ENCODE measurements at places on chromosomes 7 and 10.

DNA sequence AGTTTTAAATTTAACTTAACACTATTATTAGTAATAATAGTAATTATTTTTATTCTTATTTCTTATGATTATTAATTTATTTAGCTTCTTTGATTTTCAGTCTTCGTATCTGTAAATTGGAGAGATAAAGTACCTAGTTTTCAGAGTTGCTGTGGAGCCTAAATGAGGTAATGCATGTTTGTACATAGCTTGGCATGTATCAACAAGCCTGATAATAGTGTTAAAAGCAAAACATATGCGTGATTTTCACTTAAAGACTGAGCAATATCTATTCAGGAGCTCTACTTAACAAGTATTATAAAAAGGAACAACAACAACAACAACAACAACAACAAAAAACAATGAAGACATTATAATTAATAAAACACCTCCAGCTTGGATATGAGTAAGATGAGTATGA, 12.4 kb downstream of the CALCR start:
- no peak for DNase-seq

DNA sequence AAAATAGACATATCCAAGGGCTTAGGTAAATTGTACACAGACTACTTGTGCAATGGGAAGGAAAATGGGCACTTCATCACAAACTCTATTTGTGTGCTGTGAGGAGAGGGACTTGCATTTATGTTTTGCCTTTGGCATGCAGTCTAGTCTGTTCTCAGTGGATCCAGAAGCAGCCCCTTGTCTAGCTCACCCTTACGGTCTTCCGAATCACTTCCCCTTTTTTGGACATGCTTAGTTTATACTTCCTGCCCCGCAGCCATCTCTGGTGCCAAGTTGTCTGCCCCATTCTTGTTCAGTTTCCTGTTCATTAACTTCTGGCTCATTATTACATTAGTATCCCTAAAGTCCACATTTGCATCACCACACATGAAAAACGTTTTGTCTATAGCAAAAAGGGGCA, 161.6 kb downstream of the NRCAM start:
- DNase-seq = no peak

DNA sequence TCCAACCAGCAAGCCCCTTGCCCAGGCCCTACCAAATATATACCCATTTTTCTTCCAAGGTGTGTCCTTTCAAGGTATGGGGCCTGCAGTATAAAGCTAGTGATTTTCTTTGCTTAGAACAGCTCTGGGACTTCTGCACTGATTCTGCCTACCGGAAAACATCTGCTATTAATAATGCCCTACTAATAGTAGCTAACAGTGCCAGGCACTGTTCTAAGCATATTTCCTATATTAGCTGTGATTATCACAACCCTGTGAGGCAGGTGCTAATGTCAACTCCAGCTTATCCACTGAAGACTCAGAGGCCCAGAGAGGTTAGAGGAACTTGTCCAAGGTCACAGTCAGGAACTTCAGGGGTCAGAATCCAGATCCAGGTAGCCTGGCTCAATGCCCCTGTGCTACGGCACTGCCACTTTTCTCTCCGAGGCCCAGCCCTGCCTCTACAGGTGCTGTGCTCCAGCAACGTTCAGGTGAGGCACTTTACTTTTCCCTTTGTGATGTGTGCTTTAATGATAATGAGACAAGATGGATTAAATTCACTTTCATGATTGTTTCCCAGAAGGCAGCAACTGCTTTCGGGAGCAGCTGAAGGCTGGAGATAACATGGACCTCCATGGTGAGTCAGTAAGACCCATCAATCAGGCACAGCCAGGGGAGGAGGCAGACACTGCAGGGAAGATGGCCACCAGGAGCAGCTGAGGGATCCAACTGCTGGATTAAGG, 26.7 kb downstream of the TAS2R41 start:
- DNase-seq = no peak

GRCh38 chr7:121748546-121748945, 124.4 kb upstream of the PTPRZ1 start:
- DNase-seq = no peak

- no peak for DNase-seq
These were observed 3.7 kb downstream of the ELOVL3 start for GRCh38 chr10:102229810-102230263.

- no peak for DNase-seq
These were observed 86.3 kb downstream of the FGFR2 start for GRCh38 chr10:121511943-121512342.

DNA sequence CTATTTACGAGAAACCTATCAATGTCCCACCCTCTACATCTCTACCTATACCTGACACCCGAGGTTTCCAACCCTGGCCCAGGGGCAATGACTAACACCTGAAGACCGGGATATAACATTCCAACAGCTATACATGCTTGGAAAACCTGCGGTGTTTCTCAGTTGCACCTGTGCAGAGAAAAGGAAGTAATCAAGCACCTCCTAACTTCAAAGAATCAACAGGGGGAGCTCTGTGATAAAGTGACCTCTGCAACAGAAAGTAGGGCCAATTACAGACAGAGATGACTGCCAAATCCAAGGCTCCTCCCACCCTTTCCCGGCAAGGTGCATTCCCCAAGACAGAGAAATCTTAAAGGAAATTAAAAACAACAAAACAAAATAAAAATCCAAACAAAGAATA, 41.3 kb downstream of the CCDC6 start:
- no peak for DNase-seq

DNA sequence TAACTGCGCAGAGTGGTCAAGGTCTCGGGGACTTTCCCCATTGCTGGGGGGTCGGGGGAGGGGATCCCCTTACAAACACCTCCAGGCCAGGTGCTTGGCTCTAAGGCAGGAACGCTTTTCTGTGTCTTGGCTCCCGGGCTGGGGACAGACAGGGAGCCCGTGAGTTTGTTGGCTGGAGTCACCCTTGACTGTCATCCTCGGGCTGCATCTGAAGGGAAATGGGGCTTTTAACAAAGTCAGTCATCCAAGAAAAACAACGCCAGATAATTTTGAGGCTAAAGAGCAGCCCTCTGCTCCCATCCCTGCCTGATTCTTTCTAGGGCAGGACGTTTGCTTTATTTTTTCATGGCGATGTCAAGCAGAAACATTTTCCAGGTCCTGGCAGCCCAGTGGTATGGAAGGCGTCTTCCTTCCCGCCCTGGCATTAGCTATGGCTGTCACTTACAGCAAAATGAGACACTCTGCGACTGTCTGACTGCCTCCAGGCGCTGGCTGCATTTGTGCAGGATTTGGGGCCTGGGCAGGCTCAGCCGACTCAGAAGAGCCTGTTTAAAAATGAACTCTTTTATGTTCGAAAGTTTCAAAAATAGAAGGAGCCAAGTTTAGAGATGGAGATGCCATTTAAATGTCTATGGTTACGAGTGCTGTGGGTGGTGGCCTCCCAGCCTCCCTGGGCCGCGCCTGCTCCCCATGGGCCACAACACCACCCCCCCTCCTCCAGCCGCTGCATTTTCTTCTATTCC, 54.7 kb upstream of the TNS3 start:
- no peak for DNase-seq

GRCh38 chr10:95247200-95247880, 43.5 kb downstream of the PDLIM1 start:
- DNase-seq = no peak

- no peak for DNase-seq
These were observed 323.1 kb downstream of the TFEC start for GRCh38 chr7:115707258-115708012.

GRCh38 chr7:66297579-66297978, 92.4 kb downstream of the TPST1 start:
- DNase-seq = no peak

DNA sequence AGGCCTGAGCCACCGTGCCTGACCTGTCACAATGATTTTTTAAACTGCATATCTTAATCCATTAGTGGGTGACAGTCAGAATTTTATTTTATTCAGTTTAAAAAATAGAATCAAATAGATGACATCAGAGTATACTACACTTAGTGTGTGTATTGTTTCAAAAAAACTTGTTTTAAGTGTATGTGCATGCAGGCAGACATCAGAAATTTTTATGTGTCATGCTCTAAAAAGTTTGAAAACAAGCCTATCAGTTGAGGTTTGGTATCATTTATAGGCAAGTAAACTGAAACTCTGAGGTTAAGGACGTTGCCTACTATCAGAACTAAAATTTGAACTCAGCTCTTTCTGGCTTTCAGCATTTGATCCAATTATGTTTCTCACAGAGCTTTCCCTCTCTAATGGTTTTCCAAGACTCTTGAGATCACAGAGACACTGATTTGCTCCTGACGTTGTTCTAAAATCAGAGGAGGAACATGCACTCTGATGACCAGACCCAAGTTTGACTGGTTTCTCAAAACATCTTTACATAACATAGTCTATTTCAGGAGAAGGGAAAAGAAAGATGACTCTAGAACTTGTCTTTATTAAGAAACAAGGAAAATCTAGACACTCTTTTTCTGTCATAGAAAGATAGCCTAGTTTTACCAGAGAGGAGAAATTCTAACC, 188.6 kb downstream of the AUTS2 start:
- DNase-seq = no peak

- DNase-seq = no peak
These were observed 10.3 kb downstream of the MAFK start for GRCh38 chr7:1540776-1541271.

DNA sequence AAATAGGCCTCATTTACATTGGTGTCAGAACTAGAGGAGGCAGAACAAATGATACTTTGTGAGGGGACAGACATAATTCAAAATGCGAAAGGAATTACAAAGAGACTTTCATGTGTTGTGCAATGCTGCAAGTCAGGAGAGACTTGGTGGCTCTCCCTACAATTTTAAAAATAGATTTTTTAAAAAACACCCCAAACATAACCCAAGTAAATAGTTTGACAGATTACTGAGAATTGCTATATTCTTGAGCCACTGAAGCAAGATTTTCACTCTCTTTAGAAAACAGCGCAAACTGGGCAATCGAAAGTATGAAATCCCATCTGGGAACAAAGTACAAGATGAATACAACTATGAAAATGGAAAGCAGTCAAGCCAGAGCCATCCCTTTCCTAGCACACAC, 126.3 kb upstream of the NPY start:
- DNase-seq = no peak

- DNase-seq = no peak
These were observed 29.9 kb downstream of the SORBS1 start for GRCh38 chr10:95531058-95531809.

DNA sequence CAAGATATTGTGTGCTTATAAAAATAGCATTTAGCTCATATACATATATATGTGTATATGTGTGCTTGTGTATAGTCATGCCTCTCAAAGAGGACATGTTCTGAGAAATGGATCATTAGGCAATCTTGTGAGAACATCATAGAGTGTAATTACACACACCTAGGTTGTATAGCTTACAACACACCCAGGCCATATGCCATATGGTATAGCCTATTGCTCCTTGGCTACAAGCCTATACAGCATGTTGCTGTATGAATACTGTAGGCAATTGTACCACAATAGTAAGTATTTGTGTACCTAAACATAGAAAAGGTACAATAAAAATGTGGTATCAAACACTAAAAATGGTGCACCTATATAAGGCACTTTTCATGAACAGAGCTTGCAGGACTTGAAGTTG, 1510.5 kb upstream of the LRRTM3 start:
- no peak for DNase-seq

- no peak for DNase-seq
These were observed 5.9 kb upstream of the MAPK8 start for GRCh38 chr10:48300556-48300955.

- DNase-seq = no peak
These were observed 40.4 kb upstream of the OPN4 start for GRCh38 chr10:86613905-86614304.

DNA sequence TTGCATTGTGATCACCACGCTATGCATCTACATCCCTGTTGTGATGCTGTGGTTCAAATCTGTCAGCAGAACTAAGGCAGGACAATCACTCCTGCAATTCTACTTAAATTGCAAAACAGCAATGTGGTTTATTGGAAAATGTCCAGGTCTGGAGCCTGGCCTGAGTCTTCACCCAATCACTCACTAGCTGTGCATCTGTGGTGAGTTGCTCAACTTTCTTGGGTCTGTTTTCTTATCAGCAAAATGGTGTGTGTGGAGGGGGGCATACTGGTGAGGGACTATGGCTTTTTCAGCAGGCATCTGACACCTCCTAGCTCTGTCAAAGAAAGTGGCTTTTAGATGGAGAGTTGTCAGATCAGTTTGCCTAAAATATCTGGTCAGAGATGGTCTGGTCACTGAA, 108.3 kb upstream of the FEZF1 start:
- DNase-seq = no peak

- DNase-seq = no peak
These were observed 732 bp downstream of the FAM53B start for GRCh38 chr10:124743191-124744101.

GRCh38 chr10:114766470-114766869, 55.1 kb upstream of the FHIP2A start:
- no peak for DNase-seq

DNA sequence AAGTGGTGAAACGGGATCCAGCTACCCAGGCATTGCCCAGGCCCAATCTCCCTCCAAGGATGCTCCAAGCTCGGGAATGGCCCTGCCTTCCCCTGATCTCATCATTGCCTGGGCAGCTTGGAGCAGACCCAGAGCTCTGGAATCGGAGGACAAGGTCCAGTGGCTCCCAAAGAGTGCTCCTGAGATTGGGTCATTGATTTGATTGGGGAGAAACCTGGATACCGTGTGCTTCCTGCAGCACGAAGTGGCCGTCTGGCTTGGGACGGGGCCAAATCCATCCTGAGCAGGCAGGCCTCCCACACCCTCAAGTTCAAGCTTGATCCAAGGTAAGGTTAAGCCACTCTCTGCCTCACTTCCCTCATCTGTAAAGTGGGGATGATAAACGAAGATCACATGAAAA, 69.9 kb downstream of the OAT start:
- no peak for DNase-seq

DNA sequence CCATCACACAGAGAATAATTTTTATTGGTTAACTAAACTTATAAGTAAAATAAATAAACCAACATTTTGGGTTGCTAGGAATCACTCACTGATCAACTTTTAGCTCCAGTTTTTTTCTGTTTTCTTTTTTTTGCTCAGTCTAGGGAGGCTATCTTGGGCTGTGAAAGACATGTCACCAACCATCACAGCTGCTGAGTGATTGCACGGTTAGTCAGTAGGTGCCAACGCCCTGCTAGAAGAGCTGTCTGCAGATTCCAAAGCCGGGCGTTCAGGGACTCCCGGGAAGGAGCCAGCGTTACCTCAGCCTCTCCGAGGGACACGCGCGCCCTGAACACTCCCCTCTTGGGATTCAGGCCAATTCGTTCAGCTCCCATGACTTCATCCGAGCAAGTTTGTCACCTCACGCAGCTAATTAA, 604 bp upstream of the STAM start:
- DNase-seq = no peak

GRCh38 chr7:1564603-1565022, 5.2 kb downstream of the PSMG3 start:
- no peak for DNase-seq

DNA sequence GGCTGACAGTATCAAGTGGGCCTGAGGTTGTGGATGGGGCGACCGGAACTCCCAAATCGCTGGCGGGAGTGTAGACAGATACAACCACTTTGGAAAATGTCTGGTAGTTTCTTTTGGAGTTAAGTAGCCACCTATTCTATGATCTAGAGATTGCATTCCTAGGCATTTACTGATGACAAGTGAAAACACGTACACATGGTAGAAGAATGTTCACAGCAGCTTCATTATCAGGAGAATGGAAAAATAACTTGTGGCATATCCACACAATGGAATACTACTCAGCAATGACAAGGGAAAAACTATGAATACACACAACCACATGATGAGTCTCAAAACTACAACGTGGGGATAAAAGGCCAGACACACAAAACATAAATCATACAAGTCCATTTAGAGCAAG, 146.0 kb downstream of the MYOF start:
- DNase-seq = no peak

All from SIG-M5 (cell line).